Glomerular endothelial cell (primary cell): ENCODE measurements at places on chromosomes 5 and 9.

DNA sequence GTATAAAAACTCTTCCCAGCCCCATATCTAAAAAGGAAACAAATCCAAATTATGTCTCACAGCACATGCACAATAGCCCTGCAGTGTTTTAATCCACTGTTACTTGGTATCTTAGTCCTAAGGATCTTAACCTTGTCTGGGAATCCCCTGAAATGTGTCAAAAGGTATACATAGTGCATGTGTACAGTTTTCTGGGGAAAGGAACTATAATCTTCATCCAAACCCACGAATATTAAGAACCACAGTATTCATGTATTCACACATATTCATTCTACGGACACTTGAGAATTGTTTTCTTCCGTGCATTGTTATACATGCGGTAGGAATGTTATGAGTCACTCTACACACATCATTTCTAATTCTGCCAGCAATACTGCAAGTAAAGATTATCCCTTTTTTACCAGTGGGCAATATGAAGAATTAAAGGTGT lies 47.8 kb upstream of the SNX2 start:
- DNase-seq, result peak; percentile 67

GRCh38 chr9:4382722-4383317 lies 83.0 kb upstream of the GLIS3 start:
- peak; percentile 23 for DNase-seq

- DNase-seq, result no peak
These were observed 23.9 kb upstream of the KIF2A start for GRCh38 chr5:62282064-62282463.

GRCh38 chr5:161851691-161852299 lies 3.9 kb downstream of the GABRA1 start:
- DNase-seq, result no peak

DNA sequence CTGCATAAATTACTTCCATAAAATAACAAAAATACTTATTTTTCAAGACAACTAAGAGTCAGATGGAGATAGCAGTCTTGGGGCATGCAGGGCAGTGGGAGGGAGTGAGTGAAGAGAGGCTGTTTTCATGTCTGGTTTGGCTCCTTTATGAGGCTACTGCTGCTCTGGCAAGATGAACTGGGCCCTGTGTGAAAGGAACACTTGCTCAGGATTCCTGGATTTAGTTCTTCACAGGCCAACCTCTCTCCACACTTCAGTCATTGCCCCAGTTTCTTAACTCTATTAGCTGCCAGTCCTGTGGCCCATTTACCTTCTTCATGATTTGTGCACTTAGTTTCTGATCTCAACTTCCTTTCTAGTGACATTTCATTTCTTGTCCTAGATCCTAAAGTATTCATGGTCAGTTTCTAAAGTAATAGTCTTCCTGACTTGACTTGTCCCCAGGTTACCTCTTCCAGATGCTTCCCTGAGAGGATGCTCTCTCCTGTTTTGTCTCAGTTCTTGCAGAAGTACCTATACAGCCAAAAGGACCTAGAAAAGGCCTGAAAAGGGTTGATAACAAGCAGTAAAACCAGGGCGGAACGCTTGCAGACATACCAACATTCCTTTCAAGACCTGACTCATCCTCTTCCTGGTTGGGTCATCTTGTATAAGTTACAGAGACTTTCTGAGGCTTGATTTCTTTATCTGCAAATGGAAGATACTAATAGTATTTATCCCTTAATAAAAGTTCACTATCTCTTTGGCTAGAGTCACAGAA lies 77.0 kb upstream of the ZFAND5 start:
- DNase-seq, result no peak

- DNase-seq, result no peak
These were observed 36.0 kb downstream of the NR6A1 start for GRCh38 chr9:124735121-124735520.

DNA sequence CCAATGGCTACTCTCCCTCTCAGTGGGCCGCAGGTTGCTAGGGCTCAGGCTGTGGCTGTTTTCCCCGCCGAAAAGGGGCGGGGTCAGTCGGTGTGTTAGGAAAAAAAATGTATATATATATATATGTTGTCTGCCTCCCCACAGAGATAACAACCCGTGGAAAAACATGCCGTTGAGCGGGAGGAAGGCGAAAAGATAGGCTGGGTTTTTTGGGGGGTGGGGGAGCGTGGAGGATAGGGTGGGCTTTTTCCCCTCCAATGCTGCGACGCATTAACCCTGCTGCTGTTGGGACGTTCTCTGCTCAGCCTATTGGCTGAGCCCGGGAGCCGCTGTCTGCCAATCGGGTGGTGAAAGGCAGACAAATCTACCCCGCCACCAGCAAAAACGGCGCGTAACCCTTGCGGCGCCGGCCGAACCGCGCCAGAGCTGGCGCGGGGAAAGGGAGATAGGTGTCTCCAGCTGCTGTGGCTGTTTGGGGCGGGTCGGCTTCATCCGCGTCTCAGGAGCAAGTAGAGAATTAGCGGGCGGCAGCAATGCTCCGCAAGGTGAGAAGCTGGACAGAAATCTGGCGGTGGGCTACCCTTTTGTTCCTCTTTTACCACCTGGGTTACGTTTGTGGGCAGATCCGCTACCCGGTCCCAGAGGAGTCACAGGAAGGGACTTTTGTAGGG lies at the start of gene PCDHGC4:
Gene PCDHGC4 (plus strand): TSS at position 390 of the 671 bp plus-strand sequence. CDS start 144 bp downstream, at position 534.
- DNase-seq, result no peak

- no peak for DNase-seq
These were observed 21.2 kb upstream of the LOX start for GRCh38 chr5:122099060-122099790.

- no peak for DNase-seq
These were observed 35.1 kb downstream of the SH3GLB2 start for GRCh38 chr9:128992995-128993394.

DNA sequence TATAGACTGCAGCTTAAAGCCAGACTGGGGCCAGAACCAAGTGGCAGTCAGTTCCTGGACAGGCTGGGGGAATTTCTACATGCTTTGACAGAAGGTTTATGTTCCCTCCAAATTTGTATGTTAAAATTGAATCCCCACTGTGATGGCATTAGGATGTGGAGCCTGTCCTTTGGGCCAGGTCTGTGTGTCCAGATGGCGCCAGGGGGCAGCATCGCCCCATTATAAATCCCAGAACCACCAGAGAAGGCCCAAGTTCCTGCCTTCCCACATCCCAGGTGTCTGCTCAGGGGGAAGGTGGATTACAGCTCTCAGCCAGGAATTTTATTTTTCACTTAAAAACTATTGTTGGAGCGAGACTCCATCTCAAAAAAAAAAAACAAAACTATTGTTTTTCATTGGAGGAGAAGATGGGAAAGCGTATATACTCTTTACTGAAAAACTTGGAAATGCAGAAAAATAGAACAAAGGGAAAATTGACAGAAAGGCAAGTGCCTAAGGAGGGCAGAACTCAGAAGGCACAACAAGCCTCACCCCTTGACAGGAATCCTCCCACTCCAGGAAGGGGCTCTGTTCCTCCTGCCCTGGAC lies 5.0 kb downstream of the IL3 start:
- peak; percentile 51 for DNase-seq

DNA sequence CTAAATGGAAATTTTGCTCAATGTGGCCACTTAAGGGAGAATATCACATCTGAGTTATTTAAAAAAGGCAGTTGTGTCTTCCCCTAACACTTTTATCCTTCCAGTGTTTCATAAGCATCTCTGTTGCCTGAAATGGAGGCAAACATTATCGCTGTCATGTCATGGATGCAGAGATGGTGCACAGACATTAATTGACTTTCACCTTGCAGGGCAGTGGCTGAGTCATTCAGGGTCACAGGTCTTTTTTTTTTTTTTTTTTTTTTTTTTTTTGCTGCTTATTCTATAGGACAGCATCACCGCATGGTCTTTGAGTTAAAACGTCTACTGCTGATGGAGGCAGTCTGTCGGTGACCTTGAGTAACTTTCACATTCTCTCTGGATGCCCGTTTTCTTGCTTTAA lies 36.3 kb upstream of the KLF9 start:
- no peak for DNase-seq
